ENCODE measurements at places on chromosomes 11 and 22.

DNA sequence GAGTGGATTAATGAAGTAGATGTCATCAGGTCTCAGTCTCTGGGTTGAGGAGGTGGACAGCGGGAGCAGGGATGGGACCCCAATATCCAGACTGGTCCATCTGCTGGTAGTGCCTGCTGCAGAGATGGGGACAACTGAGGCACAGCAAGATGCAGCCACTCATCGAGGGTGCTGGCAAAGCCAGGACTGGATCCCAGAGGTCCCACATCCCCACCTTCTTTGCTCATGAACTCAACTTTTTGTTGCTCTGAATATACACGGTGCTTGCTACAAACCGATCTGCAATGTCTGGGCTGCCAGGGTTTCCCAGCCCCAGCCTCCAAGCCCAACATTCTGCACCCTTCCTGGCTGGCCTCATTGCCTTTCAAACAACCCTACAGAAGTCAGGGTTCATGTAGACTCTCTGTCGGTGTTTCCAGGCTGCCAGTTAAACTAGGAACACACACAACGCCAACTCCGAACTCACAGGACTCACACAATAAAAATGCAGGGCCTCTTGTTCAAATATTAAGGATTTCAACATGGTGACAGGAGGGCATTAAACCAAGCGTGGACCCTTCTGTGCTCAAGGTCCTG is 168.2 kb downstream of the MN1 start:
- no peak for DNase-seq

DNA sequence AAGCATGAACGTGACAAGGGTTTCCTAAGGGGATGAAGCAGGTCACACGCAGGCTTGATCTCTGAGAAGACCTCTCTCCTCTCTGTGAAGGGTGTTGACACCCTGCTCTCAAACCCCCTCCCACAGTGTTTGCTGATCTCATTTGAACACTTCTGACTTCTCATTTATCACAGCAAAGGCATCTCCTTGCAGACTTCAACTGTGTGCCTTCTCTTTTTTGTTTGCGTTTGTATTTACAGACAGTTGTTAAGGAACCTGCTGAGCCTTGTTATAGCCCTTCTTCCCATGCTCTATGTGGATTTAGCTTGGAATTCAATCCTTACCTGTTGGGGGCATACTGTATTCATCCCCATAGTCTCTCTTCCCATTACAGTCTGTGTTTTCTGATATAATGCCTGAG is 206.5 kb downstream of the NELL1 start:
- no peak for DNase-seq

- DNase-seq, result no peak
These were observed 15.9 kb downstream of the MED15 start for GRCh38 chr22:20523086-20523983.

- no peak for DNase-seq
These were observed 84.1 kb downstream of the C11orf91 start for GRCh38 chr11:33616552-33616951.

- DNase-seq, result no peak
These were observed 59.9 kb downstream of the NCAM1 start for GRCh38 chr11:113021111-113021510.

DNA sequence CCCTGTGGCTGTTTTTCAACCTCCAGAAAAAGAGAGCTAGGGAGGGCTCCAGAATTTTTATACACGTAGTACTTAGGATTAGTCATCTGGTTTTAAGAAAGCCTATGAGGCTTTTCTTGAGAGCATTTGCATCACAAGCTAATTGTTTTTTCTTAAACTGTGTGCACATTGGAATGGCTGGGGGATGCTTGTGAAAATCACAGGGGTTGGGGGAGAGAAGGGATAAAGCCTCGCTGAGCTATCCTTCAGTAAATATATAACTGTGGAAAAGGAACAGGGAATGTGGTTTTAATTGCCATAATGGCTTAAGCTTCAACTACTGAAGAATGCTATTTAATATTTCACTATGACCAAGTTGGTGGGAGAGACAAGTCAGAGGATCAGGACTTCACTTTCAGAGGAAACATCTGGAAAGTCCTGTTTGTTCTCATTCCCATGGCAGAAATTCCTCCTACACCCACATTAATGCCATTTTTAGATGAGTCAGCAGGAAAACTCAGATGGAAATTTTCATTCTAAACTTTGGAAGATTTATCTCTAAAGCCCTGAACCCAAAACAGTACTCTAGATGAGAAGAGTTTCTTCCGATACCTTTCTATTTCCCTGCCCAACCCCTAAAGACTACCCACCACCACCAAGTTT is 591.3 kb downstream of the LRRC4C start:
- DNase-seq, result no peak

- no peak for DNase-seq
These were observed 258.7 kb downstream of the DCDC1 start for GRCh38 chr11:31110830-31111229.

GRCh38 chr11:59284773-59285129 is 72.0 kb upstream of the MPEG1 start:
- no peak for DNase-seq

DNA sequence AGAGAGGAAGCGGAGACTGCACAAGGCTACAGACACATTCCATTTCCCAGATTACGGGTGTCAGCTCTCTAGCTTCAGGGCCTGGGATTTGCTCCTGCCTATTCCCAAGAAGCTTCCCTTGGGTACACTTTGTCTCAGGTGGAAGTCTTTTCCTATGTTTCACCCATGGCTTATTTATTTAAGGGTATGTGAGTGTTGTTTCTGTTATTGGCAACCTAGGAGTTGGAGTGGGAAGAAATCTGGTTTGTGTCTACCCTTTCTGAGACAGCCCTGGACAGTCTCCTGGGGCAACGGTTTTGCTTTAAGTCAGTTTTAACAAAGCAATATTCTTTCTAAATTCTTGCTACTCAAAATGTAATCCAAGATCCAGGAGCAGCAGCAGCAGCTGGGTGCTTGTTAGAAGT is 127.0 kb downstream of the MICAL2 start:
- DNase-seq, result no peak

DNA sequence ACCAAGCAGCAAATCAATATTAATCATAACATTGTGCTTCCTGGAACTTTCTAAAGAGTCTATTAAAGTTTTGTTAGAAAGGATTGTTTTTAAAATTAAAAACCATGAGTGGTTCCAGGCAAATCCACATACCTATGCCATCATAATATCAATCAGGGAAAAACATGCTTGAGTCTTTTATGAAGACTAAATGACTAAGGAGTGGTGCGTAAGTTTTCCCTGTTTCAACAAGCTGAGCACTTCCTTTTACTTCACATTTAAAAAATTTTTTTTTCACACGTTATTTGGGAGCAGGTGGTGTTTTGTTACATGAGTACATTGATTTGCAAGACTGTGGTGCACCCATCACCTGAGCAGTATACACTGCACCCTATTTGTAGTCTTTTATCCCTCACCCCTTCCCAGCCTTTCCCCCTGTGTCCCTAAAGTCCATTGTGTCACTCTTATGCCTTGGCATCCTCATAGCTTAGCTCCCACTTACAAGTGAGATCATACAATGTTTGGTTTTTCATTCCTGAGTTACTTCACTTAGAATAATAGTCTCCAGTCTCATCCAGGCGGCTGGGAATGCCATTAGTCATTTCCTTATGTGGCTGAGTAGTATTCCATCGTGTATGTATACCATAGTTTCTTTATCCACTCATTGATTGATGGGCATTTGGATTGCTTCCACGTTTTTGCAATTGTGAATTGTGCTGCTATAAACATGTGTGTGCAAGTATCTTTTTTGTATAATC is 1190.3 kb upstream of the RAG2 start:
- no peak for DNase-seq

- DNase-seq, result no peak
These were observed 18.8 kb upstream of the RTL6 start for GRCh38 chr22:44516841-44517240.

- DNase-seq, result no peak
These were observed 429.9 kb upstream of the CCDC90B start for GRCh38 chr11:83715927-83716535.

DNA sequence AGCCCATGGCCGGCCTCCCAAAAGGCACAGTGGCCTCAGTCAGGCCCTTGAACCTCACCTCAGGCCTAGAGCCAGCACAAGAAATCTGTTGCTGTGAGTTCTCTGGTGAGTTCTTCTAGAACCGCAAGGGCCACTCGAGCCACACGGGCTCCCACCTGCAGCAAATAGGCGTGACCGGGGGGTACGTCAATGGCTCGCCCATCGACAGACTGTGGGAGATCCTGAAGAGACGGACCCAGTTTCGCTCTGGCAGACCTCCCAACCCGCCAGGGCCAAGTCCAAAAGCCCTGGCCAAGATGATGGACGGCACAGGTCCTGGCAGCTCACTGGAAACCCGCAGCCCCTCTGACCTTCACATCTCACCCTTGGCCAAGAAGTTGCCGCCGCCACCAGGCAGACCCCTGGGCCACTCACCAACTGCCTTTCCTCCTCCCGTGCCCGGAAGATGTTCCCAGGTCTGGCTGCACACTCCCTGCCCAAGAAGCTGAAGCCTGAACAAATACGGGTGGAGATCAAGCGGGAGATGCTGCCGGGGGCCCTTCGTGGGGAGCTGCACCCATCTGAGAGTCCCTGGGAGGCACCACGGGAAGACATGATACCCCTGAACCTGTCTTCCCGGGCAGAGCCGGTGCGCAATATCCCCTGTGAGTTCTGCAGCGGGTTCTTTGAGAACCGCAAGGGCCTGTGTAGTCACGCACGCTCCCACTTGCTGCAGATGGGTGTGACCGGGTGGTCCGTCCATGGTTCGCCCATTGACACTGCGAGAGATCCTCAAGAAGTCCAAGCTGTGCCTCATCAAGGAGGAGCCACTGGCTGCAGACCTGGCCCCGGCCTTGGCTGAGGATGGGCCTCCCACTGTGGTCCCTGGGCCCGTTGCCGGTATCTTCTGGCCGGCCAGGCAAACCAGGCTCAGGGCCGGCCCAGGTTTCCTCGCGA is 544.2 kb upstream of the CCDC179 start:
- no peak for DNase-seq

DNA sequence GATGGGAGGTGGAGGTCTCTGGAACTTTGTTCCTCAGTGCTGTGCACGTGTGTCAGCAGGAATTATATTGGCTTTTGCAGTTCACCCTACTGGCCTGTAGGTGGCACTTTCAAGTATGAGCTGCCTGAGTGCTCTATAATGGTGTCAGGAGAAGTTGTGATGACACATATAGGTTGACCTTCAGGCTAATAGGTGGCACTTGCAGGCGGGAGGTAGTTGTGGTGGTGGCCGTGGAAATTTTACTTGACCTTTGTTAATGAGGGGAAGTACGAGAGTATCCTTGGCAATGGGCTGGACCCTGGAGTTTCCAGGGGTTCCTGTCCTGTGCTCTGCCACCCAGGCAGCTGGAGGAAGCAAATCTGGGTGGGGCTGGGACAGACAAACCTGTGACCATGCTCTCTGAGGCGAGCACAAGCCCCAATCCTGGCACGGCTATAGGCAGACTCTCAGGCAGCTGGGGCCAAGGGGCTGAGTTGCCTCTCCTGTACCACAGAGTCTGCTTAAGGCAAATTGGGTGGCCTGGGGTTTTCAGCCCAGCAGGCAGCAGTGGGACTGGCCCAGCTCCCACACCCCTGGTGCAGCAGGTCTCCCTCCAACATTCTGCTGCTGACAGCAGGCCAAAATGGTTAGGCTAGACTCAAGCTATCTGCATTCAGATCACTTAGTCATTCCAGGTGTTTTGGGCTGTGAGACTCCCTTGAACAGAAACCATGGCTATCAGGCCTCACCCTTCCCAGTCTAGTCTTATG is 147.5 kb upstream of the CTSC start:
- DNase-seq, result no peak

DNA sequence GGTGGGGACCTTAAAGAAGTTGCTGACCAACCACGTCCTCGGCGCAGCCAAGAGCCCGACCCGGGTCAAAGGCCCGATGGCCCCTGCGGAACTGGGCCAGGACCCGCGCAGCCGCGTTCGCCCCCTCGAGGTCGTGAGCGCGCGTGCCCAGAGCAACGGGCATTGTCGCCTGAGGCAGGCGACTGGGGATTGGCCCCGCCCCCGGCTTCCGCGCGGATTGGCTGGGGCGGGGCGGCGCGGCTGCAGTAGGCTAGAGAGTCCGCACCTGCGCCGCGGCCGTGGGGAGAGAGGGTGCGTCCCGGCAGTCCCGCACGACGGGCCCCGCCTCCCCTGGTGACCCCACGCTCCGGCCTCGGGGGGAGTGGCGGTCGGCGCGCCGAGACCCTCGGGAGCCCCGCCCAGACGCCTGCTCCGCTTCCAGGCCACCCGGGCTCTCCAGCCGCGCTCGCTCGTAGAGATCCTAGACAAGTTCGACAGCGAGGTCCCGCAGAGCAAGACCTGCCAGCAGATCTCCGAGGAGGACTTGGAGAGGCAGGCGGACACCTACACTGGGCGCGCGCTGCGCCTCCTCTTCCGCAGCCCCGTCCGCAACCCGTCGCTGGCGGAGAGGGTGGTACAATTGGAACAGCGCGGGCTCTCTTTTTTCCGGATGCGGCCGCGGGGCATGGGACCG is 8.3 kb upstream of the PPIL2 start:
- peak; percentile 46 for DNase-seq

GRCh38 chr11:74307434-74307833 is 4.0 kb downstream of the P4HA3 start:
- DNase-seq, result no peak

- no peak for DNase-seq
These were observed 29.8 kb downstream of the CHORDC1 start for GRCh38 chr11:90192869-90193582.

GRCh38 chr11:48125866-48126265 is 90.7 kb upstream of the OR4B1 start:
- DNase-seq, result no peak
